ENCODE measurements at places on chromosomes 13 and 19.

DNA sequence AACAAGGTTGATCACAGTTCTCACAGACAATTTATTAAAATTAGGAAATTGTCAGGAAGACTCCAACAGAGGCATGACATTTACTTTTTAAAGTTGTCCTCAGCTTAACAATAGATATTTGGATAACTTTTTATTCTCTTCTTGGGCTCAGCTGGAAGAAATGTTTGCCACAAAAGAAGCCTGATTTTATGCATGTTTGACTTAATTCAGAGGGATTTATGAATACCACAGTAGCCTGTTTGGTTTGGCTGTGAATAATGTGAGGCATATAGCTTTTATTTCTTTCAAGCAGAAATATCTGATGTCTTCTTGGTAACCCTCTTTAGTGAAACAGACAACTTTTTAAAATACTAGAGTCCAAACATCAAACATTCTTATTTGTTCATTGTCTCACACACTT, 1464.5 kb upstream of the SLC10A2 start:
- no peak for DNase-seq

- no peak for DNase-seq
These were observed 531.4 kb upstream of the NBEA start for GRCh38 chr13:34410678-34411077.

- peak; percentile 35 for DNase-seq
These were observed 52.5 kb downstream of the PDS5B start for GRCh38 chr13:32638739-32639138.

DNA sequence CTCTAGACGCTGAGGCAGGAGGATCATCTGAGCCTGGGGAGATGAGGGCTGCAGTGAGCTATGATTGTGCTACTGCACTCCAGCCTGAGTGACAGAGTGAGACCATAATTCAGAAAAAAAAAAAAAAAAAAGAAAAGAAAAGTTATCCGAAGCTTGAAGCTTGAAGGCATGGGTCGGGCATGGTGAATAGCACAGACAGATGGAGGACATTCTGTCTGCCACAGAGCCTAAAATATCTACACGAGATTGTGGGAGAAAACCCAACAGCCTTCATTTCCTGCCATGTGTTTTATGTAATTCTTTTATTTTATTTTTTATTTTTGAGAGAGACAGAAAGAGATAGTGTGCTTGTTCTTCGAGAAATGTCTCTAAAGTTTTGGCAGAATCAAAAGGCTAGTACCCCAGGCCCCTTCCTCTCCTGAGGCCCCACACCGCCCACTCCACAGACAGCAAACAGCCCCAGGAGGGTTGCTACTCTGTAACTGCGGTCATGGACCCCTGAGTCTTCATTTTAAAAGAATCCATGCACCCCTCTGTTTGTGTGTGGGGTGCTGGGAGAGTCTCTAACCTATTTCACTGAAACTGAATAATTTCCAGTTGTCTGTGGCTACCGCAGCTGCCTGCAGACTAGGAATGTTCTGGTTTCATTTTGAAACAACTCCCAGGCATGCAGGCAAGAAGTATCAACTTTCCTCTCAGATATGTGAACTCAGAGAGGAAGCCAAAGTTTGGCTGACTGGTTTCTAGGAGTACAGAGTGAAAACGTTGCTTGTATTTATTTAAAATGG, 38.4 kb upstream of the RCBTB2 start:
- no peak for DNase-seq

DNA sequence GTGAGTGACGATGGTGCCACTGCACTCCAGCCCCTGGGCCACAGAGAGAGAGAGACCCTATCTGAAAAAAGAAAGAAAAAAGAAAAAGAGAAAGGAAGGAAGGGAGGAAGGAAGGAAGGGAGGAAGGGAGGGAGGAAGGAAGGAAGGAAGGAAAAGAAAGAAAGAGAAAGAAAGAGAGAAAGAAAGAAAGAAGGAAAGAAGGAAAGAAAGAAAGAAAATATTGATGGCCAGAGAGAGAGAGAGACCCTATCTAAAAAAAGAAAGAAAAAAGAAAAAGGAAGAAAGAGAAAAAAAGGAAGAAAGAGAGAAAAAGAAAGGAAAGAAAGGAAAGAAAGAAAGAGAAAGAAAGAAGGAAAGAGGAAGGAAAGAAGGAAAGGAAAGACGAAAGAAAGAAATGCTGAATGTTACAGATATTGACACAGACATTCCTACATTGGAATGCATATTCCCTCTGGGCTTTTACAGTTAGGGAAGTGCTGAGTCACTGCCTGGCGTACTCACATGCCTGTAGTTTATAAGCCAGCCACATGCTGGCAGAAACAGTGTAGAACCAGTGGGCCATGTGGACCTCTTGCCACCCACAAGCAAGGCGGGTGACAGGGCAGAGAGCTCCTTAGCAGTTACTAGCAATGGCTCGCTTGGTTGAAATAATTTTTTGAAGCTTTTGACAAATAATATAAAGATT, 34.6 kb upstream of the SLC46A3 start:
- DNase-seq = no peak

- DNase-seq = peak; percentile 55
These were observed at the start of gene ZNF577 for GRCh38 chr19:51887522-51888498. ZNF577 (minus strand) TSS chr19:51887951; CDS start chr19:51880382, 7,569 bp downstream.

- no peak for DNase-seq
These were observed 43.2 kb downstream of the DCLK1 start for GRCh38 chr13:36088001-36088400.

GRCh38 chr19:3849787-3850186, 19.1 kb downstream of the ZFR2 start:
- no peak for DNase-seq

- no peak for DNase-seq
These were observed 5.8 kb upstream of the REXO1 start for GRCh38 chr19:1854039-1854541.

- DNase-seq = no peak
These were observed 11.9 kb downstream of the ZNF541 start for GRCh38 chr19:47560999-47561398.

GRCh38 chr19:16771618-16772017, 52.0 kb downstream of the NWD1 start:
- peak; percentile 84 for DNase-seq

DNA sequence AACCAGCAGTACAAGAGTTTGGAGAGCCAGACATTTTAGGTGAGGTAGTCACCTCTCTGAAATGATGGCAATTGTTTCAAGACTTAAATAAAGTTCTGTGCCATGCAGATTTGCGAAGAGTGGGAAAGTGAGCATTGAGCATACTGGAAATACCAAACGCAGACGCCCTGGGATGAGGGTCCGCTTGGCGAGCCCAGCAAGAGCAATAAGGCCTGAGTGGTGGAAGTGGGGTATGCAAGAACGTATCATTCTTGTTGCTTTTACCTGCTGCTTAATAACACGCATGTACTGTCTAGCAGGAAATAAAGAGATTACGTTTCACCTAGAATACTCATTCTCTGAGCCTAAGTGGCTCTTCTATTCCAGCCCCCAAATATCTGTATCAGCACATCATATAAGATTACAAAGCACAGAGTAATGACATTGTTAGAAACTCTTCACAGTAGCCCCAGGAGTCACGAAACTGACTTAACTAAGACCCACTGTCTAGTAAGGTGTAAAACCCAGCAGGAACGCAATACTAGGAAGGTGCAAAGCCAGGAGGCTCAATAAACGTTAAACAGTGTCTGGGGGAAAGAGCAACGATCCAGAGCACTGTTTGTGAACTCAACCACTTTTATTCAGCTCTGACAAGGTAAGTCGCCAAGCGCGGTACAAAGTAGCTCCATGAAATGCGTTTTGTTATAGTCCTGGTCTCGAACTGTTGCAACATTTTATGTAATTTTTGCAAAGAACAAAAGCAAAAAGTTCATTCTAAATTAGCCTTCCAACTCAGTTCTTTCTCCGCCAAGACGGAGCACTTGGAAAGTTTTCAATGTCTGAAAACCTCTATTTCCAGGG, 1.2 kb downstream of the RCBTB2 start:
- DNase-seq = peak; percentile 8

DNA sequence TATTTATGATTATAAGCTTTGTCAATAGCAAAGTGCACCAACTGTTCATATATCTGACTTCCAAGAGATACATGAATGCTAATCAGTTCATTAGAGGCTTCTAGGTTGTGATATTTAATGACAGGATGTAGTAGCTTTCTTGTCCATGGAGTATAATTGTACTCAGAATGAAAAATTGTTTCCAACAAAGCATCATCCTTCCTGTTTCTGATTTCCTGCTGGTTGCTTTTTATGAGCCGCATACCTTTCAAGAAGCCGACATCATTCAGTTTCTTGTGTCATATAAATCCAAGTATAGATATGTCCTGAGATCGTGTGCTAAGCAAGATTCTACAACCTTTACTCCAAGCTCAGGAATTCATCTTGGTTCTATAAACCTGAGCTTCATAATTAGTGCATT, 326.6 kb downstream of the DIAPH3 start:
- DNase-seq = no peak

DNA sequence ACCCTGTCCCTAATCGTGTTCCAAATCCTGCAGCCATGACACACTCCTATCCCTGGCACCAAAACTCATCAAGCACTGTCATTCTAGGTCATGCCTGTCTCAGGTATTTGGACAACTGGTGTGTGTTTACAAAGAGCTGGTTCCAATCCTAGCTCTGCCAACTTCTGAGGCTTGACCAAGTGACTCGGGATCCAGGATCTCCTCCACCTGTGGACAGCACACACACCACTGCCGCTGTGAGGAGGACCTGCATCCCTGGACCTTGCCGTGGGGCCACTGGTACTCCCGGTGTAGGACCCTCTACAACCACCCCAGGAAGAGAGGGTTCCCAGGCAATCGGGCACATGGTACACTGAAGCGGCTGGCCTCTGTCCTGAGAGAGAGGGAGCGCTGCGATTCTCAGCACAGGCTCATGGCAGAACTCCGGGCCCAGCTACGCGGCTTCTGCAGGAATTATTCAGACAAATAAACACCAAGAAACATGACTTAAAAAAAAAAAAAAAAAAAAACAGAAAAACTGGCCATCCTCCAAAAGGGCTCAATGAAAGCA, 20.4 kb downstream of the MLLT1 start:
- DNase-seq = no peak

- DNase-seq = no peak
These were observed 101.9 kb downstream of the PTPRS start for GRCh38 chr19:5238700-5239099.

DNA sequence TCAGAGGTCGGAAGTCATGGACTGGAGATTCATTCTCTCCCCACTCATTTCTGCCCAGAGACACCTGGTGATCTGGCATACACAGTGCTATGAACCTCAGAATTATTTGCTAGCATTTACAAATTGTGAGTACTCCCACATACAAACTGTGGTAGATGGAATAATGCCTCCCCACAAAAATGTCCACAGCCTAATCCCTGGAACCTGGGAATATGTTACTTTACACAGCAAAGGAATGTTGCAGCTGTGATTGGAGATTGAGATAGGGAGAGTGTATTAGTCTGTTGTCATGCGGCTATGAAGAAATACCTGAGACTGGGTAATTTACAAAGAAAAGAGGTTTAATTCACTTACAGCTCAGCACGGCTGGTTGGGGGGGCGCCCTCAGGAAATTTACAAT, 3.1 kb upstream of the UQCRFS1 start:
- no peak for DNase-seq

DNA sequence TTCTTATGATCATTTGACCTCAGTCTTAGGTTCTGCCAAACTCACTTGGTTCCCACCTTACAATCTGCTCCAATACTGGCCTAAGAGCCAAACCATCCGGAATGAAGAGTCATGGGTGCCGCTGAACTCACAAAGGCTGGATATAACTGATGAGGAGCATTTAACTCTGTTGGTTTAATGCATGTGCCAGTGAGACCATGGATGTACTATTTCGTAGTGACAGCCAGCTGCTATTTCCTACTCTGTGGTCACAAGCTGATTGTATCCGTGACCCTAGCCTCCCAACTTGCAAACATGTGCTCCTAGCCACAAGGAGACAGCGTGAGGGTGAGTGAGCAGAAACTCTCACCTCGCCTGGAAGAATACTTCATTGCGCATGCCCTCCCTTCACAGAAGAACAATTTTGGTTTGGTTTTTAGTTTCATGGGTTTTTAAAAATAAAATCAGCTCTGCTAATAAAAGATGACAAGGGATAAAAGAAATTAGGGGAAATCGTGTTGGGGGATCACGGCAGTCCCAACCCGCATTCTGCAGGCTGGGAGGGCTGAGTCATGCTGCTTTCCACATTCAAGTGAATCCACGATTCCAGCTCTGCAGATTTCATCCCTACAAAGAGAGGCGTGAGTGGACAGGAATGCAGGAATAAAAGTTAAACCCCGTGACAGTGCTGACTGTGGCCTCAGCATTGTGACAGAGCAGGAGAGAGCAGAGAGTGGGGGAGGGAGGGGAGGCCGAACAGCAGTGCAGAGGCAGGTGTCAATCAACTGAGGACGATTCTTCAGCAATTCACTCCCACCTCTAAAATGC, 66.8 kb upstream of the RAP2A start:
- no peak for DNase-seq

All from stimulated activated CD4-positive, alpha-beta T cell treated with anti-CD3 and anti-CD28 coated beads, Interleukin-4, amount 100 ng/mL, for 24 hours (primary cell).